Stimulated activated CD4-positive, alpha-beta T cell treated with anti-CD3 and anti-CD28 coated beads, TNF-alpha, amount 100 ng/mL, for 4 hours (primary cell): ENCODE measurements at places on chromosomes 12 and 14.

GRCh38 chr12:28603801-28604200 lies 413.5 kb downstream of the CCDC91 start:
- no peak for DNase-seq

DNA sequence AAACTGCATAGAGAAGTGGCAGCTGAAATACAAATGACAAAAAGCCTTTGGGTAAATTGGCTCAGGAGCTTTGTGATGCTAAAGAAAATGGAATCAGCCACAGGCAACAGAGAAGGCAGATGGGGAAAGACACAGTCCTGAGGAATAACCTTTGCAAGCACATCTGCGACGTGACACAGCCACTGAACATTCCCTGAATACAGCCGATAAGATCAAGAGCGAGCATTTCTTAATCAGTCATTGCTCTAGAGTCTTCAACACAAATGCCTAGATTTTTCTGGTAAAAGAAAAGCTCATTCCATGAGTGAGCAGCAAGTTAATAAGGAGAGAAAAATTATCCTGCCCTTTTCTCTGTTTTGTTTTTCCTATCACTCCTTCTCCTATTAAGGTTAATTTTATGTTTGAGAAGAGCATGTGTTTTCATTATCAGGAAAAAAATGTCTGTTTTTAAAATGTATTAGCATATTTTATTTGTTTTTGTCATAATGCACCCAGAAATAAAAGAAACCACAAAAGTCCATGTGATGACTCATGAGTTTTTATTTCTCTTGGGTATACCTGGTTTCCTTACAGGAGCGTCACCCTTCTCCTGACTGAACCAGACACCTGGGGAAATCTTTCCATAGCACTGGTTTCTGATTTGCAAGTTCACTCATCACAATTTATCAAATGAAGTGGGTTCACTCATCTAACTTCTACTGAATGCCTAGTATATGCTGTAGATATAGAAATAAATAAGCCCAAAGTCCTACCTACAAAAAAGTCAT lies 45.4 kb upstream of the PCED1B start:
- DNase-seq = no peak

GRCh38 chr12:58720421-58720820 lies 199.9 kb downstream of the LRIG3 start:
- no peak for DNase-seq

DNA sequence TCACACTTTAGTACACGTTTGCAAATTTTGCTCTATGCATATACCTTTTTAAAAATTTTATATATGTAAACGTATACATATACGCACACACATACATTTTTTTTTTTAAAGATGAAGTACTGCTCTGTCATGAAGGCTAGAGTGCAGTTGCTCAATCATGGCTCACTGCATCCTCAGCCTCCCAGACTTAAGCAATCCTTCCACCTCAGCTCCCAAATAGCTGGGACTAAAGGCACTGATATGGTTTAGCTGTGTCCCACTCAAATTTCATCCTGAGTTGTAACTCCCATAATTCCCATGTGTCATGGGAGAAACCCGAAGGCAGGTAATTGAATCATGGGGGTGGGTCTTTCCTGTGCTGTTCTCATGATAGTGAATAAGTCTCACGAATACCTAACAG lies 220.8 kb upstream of the CAND1 start:
- DNase-seq = no peak

DNA sequence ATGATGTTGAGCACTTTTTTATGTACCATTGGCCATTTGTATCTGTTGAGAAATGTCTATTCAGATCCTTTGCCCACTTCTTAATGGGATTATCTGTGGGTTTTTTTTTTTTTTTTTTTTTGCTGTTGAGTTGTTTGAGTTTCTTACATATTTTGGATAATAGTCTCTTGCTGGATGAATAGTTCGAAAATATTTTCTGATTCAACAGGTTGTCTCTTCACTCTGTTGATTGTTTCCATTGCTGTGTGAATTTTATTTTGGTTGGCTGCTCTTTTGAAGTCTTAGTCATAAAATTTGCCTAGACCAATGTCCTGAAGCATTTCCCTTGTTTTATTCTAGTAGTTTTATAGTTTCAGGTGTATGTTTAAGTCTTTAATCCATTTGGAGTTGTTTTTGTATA lies 64.5 kb downstream of the CAND1 start:
- DNase-seq = no peak

DNA sequence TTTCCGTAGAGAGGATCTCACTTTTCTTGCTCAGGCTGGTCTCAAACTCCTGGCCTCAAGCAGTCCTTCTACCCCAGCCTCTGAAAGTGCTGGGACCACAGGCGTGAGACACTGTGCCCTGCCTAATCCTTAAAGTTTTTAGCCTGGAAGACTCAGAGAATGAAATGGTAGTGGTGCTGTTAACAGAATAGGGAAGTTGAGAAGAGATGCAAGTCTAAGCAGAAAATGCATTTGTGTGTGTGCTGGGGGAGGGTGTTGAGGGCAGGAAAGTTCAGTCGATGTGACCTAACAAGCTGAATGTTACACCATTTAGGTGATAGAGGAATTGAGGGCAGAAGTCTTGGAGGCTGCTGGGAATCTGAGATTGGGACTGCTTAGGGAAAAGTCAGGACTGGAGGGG lies 6.9 kb upstream of the TUBA1A start:
- no peak for DNase-seq

GRCh38 chr14:69224946-69225345 lies 33.6 kb downstream of the EXD2 start:
- DNase-seq = no peak

DNA sequence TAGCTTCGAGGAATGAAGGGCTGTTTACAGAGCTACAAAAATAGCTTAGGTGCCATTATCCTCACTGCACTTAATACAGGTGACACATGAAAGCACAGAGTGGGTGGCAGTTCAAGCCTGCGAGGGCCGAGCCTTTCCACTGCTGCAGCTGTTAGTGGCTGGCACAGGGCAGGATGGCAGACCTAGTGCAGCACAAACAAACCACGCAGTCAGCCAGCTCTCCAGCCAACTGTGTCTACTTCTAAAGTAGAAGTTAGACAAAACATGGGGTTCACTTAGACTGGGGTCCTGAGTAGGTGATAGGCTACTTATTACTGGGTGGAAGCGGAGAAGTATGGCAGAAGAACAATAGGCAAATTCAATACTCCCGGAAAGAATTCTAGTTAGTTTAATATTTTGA lies 95.4 kb downstream of the DUSP16 start:
- no peak for DNase-seq

DNA sequence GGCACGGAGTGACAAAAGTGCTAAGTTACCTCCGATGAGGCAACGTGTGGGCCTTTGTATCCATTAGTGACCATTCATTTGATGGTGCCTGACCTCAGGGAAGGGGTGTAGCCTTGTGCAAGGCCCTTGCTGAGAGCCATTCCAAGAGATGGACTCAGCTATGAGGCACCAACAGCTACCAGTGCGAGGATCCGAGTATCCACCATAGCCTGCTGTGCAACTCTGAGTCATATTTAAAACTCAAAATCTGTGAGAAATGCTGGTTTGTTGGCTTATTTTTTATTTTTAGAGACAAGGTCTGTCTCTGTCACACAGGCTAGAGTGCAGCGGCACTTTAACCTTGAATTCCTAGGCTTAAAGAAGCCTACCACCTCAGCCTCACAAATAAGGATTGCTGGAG lies 25.1 kb upstream of the WNK1 start:
- no peak for DNase-seq

DNA sequence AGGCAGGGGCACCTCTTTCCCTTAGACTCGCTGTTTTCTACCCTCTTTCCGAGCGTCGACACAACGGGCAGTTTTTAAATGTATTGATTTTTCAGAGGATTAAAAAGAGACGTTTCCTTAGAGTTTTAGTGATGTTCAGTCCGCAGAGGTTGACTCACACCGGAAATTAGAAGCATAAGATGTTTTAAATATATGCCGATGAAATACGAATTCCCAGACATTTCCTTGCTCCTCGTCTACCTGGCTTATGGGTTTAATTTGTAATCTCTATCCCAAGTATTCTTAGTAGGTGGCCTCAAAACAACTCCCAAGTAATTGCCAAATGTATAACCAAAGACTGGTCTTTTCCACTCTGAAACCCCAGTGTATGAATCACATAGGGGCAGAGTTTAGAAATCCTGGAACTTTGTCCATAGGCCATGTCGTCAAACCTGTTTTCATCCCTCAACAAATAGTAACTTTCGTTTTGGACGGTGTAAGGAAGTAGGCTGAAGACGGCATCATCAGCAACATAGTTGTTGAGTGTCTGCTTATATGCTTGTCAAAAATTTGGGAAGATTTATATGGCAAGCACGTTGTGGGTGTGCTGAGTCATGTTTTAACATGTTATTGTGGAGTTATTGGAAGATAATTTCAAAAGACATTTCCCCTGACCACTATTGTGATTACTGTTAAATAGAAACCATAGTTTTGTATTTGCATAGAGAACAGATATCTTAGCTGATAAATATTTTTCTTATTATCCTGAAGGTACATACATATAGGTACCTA lies 824 bp downstream of the TBK1 start:
- no peak for DNase-seq
